Psoas muscle (tissue), 8 donors: ENCODE measurements at places on chromosomes 1 and 21. TPM values are rescaled to one million over a fixed set of nuclear protein-coding genes. Genes with fewer than 3 reads are reported as not detected.

DNA sequence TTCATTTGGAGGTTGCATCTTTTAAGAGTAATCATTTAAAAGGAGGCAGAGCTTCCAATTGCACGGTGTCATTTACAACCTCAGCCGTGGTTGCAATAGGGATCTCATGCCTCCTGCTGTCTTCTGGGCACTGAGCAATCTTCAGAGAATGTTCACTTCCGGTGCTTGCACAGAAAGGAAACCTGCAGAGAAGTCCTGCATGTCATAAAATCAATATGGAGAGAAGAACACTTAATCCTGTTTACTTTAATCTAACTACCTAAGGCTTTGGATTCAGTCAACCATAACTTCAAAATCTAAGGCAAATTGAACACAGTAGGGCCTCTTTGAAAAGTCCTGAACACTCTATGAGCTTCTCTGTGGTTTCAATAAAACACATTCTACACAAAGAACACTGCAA, 11.3 kb upstream of the MAP10 start:
- DNase-seq, result no peak

- DNase-seq, result no peak
Measured at GRCh38 chr1:36135796-36136195, 10.8 kb upstream of the COL8A2 start.

Gene ATF3
- polyA plus RNA-seq, result 10.1 TPM

Gene TTC34
- 0.03 TPM for polyA plus RNA-seq

GRCh38 chr1:87252406-87252805, 76.3 kb upstream of the LMO4 start:
- no peak for DNase-seq
